NCI-H1105 (cell line): ENCODE measurements at places on chromosomes 2 and 18.

DNA sequence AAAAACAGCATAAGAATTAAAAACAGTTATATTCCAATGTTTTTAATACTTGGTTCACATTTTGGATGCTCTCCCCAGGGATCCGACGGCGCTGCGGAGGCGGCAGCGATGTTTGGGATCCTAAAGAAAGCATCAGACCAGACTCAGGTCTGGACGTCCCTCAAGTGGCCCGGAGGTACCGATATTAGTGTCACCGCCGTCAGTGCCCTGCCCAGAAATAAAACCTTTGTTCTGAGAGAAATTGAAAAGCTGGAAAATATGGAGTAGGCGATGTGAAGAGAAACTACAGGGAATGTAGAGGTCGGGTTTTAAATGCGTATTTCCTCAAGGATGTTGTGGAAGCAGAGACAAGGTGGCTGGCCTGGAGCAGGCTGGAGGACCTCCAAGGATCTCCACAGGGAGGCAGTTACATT is 683 bp upstream of the TBC1D8 start:
- no peak for DNase-seq

- no peak for DNase-seq
Observed at GRCh38 chr2:152894051-152894450, 175.6 kb downstream of the ARL6IP6 start.

DNA sequence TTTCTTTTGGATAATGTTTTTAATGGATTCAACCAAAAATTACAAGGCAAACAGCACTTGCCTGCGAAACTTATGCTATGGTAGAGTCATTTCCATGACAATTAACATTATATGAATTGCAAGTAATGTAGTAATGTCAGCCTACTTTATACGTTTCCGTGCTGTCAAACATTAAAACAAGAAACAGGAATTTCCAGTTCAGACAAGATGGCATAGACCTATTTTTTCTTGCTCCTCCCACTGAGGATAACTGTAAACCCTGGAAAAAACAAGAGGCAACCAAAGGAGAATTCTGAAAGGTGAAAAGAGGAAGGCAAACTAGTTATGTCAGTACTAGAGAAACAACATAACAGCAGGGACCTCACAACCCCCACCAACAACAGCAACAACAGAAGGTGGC is 170.7 kb downstream of the DIS3L2 start:
- DNase-seq = no peak

DNA sequence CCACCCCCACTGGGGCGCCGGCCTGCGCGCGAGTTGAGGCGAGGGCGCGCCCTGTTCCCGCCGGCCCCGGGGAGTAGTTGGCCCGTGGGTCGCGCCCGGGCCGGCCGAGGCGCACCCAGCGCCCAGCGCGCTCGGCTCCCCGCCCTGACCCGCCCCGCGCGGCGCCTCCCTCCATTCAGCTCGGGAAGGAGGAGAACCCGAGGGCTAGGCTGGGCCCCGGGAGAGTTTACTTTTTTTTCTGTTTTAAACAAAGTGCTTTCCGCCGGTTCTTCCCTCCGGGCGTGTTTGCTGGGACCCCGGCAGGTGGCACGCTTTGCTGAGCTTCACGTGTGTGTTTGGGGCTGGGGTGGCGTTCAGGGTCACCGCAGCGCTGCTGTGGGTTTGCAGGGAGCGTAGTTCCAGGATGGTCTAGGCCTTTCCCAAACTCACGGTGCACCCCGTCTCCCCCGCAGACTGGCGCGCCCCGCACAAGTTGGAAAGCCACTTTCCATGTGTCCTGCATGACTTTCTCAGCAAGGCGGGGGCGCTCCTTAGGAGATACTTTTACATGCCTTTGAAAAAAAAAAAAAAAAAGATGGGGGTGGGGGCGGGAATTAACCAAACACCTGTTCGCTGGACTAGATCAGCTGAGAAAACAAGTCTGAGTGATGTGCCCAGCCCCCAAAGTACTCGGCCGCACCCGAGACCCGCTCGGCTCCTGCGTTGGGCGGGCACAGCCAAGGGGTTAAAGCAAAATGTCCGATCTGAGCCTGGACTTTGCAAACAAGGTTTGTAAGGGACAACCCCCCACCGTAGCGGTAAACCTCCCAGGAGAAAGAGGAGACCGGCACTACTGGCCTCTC is 825 bp downstream of the ITGA6 start:
- DNase-seq = peak; percentile 61
